ENCODE measurements at places on chromosomes 3 and 15.

GRCh38 chr3:19920401-19921080 lies 13.5 kb downstream of the EFHB start:
- DNase-seq: no peak

- no peak for DNase-seq
Observed at GRCh38 chr3:139074565-139075115, 29.9 kb upstream of the PRR23C start.

GRCh38 chr15:86231864-86232721 lies 152.4 kb downstream of the AGBL1 start:
- peak; percentile 48 for DNase-seq

GRCh38 chr3:157067114-157067513 lies 92.8 kb downstream of the CCNL1 start:
- no peak for DNase-seq

GRCh38 chr15:55799291-55800212 lies 56.6 kb upstream of the PRTG start:
- peak; percentile 45 for DNase-seq

GRCh38 chr15:27701956-27702355 lies 397.2 kb downstream of the OCA2 start:
- DNase-seq: no peak

DNA sequence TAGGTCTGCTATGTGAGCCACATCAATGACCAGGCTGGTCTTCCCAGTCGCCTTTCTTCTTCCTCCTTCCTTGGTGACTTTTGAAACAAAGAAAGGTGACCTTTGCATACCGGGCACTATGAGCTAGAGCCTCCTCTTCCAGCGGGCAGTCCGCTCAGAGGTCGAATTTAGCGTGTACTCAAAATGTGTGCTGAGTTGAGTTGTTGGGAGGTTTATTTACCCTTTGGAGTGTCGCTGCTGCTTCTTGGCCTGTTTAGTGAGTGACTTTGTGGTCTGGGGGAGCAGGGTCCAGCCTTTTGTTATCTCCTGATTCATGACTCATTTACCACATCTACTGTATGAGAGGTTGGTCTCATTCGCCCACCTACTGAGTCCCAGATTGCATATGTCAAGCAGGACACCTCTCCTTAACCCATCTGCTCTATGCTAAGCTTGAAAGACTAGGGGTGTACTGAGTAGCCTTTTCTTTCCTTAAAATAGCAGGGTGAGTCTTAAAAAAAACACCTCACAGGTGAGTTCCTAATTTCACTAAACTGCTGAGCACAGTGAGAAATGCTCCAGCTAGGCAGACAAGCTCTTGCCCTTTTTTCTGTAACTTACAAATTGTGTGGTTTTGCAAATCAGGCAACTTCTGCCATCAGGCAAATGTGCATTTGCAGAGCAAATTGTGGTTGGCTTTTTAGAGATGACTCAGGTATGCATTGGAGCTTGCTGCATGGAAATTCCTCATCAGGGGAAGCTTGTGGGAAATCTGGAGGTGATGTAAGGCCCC lies 3.2 kb upstream of the SIAH2 start:
- DNase-seq: peak; percentile 59

DNA sequence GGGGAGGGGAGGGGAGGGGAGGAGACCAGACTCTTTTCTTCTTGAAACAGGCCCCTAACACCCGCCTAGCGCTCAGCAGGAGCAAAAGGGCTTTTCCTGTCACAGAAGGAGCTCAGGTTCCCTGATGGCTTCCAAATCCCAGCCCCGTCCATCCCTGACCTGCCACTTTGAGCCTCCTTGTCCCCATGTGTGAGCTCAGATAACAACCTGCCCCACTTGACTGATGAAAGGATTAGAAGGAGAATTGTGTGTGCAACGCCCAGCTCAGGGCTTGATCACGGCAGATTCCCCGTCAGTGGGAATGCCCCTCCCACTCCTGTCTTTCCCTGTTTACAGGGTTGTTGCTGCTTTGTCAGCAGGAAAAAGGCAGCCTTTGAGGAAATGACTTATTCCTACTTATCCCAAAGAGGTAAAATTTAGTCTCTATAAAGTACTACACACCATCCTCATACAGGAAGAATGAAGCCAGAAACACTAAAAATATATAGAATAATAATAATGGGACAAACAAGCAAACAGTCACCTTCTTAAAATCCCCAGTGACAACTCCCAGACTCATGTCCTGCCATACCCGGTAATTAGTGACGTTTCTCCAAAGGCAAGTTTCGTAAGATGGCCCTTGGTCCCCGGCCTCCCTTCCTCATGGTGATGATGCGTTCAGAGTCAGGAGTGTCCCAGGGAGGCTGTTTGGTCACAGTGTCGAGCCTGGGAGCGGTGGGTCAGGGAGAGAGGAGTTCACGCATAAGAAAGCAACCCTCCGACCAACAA lies 6.1 kb upstream of the LRRC15 start:
- no peak for DNase-seq

- no peak for DNase-seq
Observed at GRCh38 chr3:75254685-75255084, 409.4 kb upstream of the FRG2C start.

GRCh38 chr3:149197669-149198068 lies 24.0 kb downstream of the CP start:
- no peak for DNase-seq

Measured in stimulated activated CD4-positive, alpha-beta T cell treated with anti-CD3 and anti-CD28 coated beads, Interleukin-15, amount 100 ng/mL, for 24 hours (primary cell).